Pancreas (tissue), 10 donors: ENCODE measurements at places on chromosomes 12 and 14. TPM values are rescaled to one million over a fixed set of nuclear protein-coding genes. Genes with fewer than 3 reads are reported as not detected.
A peak's percentile ranks its signal among the peaks of the same experiment; 100 is the strongest.

The CLEC4C gene
- not detected for total RNA-seq

The GPHB5 gene
- not detected for total RNA-seq

The SLC24A4 gene
- total RNA-seq = 0.14 TPM

The GPX2 gene
- 2.6 TPM for total RNA-seq

The KLRG1 gene
- total RNA-seq = 0.38 TPM

The ERH gene
- 41.3 TPM for total RNA-seq

The IL26 gene
- total RNA-seq = not detected

The PLCZ1 gene
- total RNA-seq = not detected

DNA sequence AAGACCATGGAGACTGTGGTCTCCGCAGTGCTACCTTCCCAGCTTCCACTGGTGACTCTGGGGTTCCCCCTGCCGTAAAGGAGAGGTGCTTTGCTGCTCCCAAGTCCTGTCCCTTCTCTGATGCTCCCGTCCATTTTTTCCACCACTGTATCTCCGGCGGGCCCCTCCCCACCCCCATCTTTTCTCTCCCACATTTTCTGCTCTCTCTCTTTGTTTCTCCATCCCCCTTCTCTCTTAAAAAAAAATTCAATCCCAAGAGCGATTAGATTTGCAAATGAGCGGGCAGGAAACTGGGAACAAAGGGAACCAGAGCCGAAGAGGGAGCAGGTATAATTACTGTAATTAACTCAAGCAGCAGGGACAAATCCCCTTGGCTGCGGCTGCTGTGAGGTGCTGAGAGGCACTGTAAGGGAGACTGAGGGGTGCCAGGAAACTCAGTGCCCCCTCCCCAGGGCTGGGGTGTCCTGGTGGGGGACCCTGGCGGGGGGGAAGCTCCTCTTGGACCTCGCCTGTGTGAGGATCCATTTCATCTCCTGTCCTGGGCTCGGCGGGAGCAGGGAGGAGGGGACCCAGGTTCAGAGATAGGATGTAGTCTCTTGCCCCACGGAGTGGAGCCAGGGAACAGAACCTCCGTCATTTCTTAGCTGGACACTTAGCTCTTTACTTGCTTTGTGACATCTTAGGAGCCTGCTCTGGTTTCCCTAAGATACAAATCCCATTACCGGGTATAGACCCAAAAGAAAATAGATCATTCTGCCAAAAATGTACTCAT, 140.4 kb upstream of the NRXN3 start:
- no peaks in the 10 kb centered on the region for H3K4me1 ChIP-seq
- no peaks in the 10 kb centered on the region for H3K27me3 ChIP-seq
- H3K27ac ChIP-seq = no peak overlapping the region

DNA sequence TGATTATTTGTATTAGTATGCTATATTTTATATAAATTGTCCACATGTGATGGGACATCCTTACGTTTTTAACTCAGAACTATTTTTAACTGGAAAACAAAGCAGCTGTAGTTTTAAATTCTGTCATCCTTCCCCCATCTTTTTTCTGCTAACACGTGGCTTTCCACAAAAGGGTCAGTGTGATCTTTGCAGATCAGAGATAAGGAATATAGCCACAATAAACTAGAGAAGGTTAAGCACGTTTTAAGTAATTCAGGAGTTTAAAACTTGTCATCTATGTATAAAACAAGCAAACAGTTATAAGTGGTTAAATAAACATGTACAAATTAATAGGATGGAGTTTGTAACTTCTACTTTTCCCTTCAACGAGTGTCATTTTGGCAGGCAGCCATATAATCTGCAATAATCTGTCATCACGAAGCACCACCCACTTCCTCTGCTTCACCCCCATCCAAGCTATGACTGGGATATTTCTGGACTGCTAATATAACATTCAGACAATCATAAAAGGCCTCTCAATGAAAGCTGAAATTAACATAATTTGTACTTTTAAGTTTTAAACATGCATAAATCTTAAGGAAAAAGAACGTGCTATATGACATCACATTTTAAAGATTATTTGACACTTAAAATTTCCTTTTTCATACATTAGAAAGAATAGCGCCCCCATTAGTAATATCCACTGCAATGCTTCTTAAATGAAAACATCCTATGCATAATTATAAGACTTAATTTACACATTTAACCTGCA, 15.3 kb downstream of the TAOK3 start:
- no peak for DNase-seq
- no peak overlapping the region for H3K27ac ChIP-seq
- H3K4me1 ChIP-seq = no peaks in the 10 kb centered on the region
- no peaks in the 10 kb centered on the region for H3K36me3 ChIP-seq
- no peak overlapping the region for H3K4me3 ChIP-seq
- no peaks in the 10 kb centered on the region for H3K27me3 ChIP-seq

DNA sequence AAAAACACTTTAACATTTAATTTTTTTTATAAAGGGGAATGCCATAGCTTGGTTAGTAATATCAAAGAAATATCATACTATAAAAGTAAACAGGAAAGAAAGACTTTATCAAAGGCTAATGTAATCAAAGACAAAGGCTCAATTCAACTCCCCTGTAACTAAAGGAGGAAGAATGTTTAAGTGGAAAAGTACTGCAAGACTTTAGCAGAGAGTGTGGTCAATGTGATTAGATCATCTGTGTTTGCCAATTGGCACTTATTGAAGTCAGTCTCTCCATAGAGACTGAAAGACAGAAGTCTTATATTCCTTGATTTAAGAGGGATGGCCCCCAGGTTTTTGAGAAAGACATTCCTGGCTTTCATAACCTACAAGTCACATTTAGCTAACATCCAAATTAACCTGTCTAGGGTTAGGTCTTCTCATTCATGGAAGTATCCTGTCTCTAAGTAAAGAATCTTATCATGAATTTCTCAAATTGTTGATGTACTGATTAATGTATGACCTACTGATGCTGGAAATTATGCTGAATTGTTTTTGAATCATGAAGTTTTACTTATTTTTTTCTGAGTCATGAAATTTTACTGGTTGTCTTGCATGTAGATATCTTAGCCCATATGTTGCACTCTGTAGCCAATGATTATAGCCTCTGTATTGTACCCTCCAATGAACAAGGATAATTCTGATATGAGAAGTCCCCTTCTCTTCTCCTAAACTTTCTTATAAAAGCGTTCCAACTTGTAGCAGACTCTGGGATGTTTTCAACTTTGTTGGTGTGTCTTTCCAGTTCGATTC, 65.4 kb downstream of the ATXN7L3B start:
- H3K4me1 ChIP-seq = no peaks in the 10 kb centered on the region
- H3K36me3 ChIP-seq = no peaks in the 10 kb centered on the region
- no peaks in the 10 kb centered on the region for H3K27me3 ChIP-seq
- no peak overlapping the region for H3K4me3 ChIP-seq
- DNase-seq = no peak

DNA sequence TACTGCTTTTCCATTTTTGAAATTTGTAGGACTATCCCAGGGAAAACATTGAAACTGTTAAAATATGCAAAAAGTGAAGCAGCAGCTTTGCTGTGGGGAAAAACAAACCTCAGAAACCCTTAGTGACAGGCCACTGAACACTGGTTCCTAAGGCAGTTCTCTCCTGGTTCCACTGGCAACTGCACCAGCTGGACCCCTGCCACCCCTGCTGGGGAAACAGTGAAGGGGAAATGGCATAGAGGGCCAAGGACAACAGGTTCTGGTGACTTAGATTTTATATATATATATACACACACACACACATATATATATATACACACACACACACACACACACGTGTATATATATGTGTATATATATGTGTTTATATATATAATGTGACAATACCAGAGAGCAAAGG, 16.2 kb upstream of the KRT7 start:
- no peak for DNase-seq
- peaks cover 32% of the 10 kb centered on the region for H3K4me1 ChIP-seq
- no peaks in the 10 kb centered on the region for H3K27me3 ChIP-seq
- H3K4me3 ChIP-seq = no peak overlapping the region

DNA sequence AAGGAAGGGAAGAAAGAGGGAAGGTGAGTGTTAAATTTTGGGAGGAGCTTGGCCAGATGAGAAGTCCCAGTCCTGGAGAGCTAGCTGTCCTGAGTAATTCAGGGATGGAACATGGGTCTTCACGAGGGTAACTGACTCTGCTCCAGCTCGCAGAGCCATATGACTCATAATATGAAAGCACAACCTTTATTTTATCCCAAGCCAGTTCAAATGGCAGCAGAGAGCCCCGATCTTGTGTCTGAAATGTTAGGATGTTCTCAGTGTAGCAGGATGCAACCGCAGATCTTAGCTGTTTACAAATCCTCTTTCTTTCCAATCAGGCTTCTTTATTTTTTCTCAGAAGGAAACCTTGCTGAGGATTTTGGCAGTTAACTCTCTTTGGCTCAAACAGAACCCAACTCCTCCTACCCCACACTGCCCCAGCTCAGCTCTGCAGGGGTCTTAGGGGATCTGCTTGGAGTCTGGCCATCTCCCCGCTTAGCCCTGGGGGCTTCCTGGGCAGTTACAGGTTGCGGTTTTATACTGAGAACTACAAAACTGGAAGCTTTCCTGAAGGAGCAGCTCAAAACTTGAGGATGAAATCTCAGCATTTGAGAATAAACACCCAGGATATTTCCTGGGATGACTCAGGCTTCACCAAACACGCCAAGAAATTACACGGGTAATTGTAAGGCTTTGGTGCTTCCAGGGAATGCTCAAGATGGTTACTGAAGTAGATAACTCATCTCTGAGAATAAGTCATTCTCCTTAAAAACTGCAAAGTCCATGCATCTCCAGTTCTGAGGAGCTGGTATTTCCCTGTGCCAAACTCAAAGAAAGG, 92.5 kb downstream of the VCPKMT start:
- no peak overlapping the region for H3K4me3 ChIP-seq
- no peak for DNase-seq
- H3K27me3 ChIP-seq = no peaks in the 10 kb centered on the region
- no peak overlapping the region for H3K27ac ChIP-seq
- no peaks in the 10 kb centered on the region for H3K36me3 ChIP-seq

DNA sequence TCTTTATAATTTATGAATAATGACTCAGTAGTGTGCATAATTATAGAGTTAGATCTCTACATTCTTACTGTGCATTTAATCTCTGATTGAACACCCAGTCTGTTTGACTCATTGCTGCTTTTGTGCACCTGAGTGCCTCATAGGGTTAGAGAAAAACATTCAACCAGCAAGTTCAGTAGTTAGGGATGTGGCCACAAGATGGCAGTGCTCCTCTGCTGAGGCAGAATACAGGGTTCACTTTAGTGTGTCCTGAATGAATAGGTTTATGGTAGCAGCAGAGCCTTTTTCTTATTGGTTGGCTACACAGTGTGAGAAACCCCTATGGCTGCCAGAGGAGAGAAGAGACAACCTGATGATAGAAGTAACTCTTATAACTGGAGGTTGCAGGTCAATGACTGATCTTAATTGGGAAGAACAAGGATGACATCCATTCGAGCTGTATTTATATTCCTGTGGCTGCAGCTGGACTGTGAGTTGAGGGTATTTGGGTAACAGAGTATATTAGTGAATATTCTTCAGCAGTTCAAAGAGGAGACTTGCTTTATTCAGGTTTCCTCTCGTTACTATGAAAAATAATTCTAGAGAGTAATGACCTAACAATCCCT, 194.9 kb upstream of the OR4E1 start:
- DNase-seq = peak; percentile 24
- no peaks in the 10 kb centered on the region for H3K27me3 ChIP-seq
- H3K36me3 ChIP-seq = no peaks in the 10 kb centered on the region
- H3K4me3 ChIP-seq = no peak overlapping the region
- H3K27ac ChIP-seq = no peak overlapping the region
- no peaks in the 10 kb centered on the region for H3K4me1 ChIP-seq

- no peaks in the 10 kb centered on the region for H3K27me3 ChIP-seq
- no peak for DNase-seq
- no peaks in the 10 kb centered on the region for H3K36me3 ChIP-seq
- no peak overlapping the region for H3K27ac ChIP-seq
- H3K4me1 ChIP-seq = no peaks in the 10 kb centered on the region
Measured at GRCh38 chr14:40601063-40601462, 1005.6 kb upstream of the LRFN5 start.

DNA sequence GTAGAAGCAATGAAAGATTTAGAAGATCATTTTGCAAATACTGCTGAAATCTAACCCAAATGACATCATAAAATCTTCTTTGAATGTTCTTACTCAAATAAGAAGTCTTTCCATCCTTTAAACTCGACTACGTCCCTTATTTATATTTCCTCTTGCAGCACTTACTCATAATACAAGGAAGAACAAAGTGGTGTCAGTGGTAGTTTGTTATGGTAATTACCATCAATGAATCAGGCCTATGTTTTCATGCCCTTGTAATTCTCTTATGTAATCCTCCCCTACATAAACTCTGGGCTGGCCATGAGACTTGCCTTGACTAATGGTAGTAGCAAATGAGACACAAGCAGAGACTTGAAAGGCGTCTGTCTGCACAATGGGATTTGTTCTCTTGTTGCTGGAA, 17.0 kb downstream of the EEA1 start:
- H3K27ac ChIP-seq = no peak overlapping the region
- no peaks in the 10 kb centered on the region for H3K36me3 ChIP-seq
- DNase-seq = no peak
- no peaks in the 10 kb centered on the region for H3K27me3 ChIP-seq
- H3K4me1 ChIP-seq = no peaks in the 10 kb centered on the region
- no peak overlapping the region for H3K4me3 ChIP-seq

DNA sequence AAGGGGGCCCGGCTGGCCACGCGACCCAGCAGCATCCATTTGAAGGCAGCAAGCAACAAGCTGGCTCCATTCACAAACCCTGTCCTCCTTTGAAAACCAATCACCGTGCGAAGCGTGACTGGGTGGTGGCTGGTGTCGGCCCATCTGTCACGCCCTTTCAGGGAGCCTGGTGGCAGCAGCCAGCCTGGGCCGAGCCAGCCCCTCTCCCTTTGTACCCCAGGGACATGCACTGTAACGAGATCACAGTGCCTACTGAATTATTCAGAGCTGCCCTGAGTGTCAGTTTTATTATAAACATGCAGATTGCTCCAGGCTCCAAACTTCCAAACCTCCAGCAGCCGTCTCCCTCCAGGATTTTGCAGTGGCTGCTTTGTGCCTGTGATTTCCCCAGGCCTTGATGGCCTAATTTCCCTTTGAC, 22.3 kb upstream of the CTDSP2 start:
- no peaks in the 10 kb centered on the region for H3K4me1 ChIP-seq
- no peak overlapping the region for H3K4me3 ChIP-seq
- no peaks in the 10 kb centered on the region for H3K36me3 ChIP-seq
- H3K27me3 ChIP-seq = no peaks in the 10 kb centered on the region
- no peak for DNase-seq

- no peaks in the 10 kb centered on the region for H3K27me3 ChIP-seq
- no peak for DNase-seq
- H3K27ac ChIP-seq = no peak overlapping the region
- no peak overlapping the region for H3K4me3 ChIP-seq
Measured at GRCh38 chr14:34766606-34767005, 52.2 kb upstream of the CFL2 start.

- no peak for DNase-seq
- H3K4me1 ChIP-seq = peaks cover 6% of the 10 kb centered on the region
- no peaks in the 10 kb centered on the region for H3K27me3 ChIP-seq
- no peak overlapping the region for H3K4me3 ChIP-seq
- no peaks in the 10 kb centered on the region for H3K36me3 ChIP-seq
Measured at GRCh38 chr12:25981597-25981996, 23.1 kb downstream of the RASSF8 start.
